ENCODE measurements at places on chromosomes 6 and 20.

GRCh38 chr6:111829581-111829980 lies 43.7 kb downstream of the FYN start:
- DNase-seq = no peak

DNA sequence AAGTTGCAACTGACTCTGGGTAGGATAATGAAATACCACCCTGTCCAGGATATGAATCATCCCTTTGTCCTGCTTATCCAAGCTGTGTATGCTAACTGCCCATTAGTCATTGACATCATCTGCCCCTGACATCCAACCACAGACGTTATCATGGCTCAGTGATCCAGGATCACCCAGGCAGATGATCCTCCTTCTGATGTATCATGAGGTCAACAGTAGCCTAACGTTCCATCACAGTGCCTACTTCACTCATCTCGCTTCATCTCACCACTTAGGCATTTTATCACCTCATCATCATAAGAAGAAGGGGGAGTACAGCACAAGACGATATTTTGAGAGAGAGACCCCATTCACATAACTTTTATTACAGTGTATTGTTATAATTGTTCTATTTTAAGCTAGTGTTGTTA lies 13.4 kb upstream of the BTN3A2 start:
- DNase-seq = no peak

GRCh38 chr6:136038531-136038930 lies 187.0 kb downstream of the PDE7B start:
- no peak for DNase-seq

DNA sequence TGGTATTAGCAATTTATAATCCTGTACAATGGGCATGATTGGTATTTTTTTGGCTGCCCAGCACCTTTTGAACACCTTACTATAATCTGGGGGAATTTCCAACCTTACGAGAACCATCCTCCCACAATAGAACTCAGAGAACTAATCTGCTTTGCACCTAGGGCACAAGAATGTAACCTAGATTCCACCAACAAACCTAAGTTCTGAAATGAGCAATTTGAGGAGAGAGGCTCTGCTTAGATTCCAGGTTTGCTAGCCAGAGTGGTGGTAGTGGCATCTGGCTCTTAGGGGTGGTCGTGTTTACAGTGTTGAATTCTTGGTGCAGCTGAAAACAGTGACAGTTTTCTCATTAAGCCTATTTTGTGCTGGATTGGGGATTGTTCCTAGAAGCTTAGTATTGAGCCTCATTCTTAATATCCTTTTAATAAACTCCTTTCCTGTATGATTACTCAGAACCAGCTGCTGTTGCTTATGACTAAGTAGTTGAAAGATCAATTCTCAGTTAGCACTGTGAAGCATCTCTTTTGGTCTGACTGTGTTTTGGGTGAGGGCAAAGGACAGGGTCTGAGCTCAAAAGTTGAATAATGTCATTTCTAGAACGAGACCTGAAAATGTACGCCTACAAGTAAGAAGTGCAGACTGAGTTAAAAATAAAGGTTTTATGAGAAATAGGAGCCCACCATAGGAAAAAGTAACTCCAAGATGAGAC lies 385.6 kb downstream of the CDKAL1 start:
- no peak for DNase-seq

- DNase-seq = no peak
Measured at GRCh38 chr6:169254456-169255316, 1.0 kb upstream of the THBS2 start.

DNA sequence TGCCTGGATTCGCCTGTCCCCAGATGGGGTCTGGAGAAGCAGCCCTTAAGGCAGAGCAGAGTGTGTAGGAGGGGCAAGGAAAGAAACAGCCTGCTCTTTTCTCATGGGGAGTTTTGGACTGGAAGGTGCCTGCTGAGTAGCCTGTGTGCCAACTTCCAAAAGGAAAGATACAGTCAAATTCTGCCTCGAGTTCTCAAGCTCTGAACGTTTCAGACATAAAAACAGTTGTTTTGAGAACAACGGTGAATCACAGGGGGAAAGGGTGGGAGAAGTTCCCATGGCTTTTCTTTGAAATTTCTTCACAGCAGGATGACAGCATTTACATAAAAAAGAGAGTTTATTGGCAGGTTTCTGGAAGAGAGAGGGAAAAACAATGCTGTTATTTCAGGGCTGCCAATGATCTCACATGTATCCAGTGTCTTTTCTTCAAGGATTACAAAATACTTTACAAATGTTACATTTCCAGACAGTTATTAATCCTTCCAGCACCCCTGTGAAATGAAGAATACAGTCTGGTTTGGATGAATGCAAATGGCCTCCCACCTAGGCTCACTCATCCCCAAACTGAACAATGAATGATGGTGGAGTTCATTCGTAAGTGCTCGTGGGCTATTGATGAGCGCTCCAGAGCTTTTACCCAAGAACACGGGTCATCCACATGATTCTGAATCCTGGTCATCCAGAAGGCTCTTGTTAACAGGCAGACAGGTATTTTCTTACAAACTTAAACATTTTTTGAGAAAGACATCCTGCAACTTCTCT lies 33.8 kb upstream of the ECI2 start:
- no peak for DNase-seq

DNA sequence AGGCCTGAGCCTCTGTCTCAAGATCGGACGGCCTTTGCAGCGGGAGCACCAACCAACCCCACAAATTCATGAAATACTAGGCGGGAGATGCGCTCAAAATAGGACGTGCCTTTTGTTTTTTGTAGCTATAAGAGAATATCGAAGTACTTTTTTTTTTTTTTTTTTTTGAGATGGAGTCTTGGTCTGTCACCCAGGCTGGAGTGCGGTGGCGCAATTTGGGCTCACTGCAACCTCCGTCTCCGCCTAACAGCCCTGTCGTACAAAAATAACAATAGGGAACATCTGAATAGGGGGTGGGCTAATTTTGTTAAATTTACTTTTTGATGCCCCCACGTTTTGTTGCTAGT lies 5.9 kb upstream of the TUBB2A start:
- DNase-seq = peak; percentile 72

GRCh38 chr6:20367743-20368485 lies 33.8 kb upstream of the E2F3 start:
- no peak for DNase-seq

DNA sequence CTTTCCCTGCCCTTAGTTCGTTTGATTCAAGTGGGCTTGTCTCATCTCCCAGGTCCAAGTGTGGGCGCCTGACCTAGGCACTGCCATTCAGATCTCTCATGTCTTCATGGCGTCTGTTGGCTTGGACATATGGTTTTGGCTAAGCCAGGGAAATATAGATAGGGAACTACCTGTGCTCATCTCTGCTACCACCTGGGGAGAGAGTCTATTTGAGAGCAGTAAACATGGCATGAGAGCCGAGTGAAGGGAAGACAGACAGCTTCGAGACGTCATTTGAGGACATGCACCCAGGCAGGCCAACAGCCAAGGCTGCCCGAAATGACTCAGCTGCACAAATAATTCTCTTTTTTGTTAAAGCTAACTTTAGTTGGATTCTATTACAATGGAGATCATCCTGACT lies 370.7 kb upstream of the AGPAT4 start:
- DNase-seq = no peak

GRCh38 chr6:164108869-164109769 lies 694.6 kb downstream of the QKI start:
- DNase-seq = peak; percentile 92

DNA sequence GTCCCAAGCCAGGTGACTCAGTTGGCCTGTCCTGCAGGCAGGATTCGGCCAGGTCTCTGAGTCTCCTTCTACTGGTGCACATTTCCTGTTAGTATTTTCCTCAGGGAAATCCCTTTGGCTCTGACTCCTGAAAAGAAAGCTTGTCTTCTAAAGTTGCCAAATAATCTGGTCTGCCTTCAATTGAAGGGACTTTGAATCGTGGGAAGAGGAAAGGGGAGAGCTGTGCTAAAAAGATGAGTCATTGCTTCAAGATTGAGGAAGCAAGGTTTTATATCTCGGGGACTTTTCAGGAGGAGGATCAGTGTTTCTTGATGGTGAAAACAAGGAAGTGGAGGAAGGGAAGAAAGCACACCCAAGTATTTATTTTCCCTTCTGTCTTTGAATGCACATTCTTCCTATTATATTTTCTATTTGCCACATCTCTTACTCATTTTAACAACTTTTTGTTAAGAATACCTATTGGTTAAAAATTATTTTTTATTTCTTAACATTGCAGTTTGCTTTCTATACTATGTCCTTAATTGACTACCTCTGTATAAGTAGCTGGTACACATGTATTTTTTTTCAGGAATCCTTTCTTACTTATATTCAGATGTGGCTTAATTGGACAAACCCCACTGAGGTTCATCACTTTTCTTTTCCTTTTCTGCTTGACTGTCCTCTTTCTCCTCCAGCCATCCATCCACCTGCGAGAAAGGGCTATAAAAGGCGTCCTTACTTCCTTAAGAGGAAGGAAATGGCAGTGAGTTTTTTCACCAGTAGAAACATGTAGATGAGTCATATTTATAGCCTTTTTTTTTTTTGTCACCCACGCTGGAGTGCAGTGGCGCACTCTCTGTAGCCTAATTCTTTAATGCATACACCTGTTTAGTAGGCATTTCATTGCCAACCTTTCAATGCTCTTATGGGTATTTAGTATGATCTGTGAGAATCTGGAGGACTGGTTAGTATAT lies 15.0 kb upstream of the IFNGR1 start:
- peak; percentile 56 for DNase-seq

- no peak for DNase-seq
Measured at GRCh38 chr6:15433511-15433861, 187.6 kb downstream of the JARID2 start.

- DNase-seq = no peak
Measured at GRCh38 chr6:80792151-80792550, 685.7 kb downstream of the BCKDHB start.

- DNase-seq = no peak
Measured at GRCh38 chr20:1702855-1703254, 45.3 kb upstream of the SIRPG start.

DNA sequence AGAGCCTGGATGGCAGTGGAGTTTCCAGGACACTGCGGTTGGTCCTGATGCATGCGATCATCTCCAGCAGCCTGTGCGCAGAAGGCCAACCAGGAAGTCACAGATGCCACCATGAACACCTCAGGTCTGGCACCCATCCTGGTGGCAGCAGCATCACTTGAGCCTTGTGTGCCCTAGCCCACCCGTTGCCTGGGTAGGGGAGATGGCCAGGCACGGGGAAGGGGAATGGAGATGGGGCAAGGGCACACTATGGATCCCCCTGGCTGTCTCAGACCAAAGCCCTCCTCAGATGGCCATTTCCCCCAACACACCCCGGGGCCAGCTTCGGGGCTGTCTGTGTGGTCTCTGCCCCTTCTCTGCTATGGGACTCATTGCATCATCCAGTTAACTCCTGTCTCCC lies 58.3 kb downstream of the GNAS-AS1 start:
- no peak for DNase-seq

DNA sequence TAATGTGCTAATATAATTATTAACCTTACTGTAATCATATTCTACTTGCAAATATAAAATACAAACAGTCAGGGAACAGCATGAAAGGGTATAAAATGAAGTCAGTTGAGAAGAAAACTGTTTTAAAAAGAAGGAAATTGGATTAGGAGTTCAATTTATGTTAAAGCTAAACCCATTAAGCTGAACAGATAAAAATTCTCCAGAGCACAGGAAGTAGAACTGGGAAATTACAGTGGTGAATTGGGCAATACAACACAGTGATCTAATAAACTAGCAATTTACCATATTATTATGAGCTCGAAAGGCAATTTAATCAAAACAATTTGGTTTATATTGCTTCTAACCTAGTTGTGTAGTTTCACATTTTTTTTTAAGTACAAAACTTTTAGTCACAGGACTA lies 407.4 kb upstream of the RGS17 start:
- DNase-seq = no peak

DNA sequence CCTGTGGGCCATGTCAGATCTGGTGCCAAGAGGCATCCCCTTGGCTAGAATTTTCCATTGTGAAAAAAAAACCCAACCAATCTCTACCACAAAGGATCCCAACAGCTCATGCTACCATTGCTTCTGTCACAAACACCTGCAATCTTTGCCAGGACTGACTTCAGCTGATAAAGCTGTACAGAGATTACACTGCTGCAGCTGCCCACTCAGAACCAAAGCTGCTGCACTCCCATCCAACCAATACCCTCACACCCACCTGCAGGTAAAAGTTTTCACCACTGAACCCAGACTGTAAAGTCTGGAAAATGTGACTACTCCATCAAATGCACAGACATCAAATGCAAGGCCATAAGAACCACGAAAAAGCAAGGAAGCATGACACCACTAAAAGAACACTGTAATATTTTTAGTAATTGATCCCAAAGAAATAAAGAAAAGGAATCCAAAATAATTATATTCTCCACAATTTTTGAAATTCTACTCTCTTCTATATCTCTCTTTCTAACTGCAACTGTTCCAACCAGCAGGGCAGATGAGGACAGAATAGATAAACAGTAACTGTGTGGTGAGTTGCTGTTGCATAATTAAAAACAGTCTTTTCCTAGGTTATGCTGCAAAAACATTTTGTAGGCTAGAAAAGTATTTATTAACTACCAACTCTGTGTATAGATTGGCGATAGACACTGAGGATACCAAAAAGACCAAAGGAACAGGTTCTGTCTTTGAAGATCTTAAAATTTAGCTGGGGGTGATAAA lies 128.0 kb upstream of the MCHR2 start:
- no peak for DNase-seq

- DNase-seq = peak; percentile 74
Measured at GRCh38 chr20:5766085-5766764, 16.0 kb downstream of the SHLD1 start.

- DNase-seq = peak; percentile 47
Measured at GRCh38 chr20:64055893-64056638, 6.6 kb upstream of the SOX18 start.

DNA sequence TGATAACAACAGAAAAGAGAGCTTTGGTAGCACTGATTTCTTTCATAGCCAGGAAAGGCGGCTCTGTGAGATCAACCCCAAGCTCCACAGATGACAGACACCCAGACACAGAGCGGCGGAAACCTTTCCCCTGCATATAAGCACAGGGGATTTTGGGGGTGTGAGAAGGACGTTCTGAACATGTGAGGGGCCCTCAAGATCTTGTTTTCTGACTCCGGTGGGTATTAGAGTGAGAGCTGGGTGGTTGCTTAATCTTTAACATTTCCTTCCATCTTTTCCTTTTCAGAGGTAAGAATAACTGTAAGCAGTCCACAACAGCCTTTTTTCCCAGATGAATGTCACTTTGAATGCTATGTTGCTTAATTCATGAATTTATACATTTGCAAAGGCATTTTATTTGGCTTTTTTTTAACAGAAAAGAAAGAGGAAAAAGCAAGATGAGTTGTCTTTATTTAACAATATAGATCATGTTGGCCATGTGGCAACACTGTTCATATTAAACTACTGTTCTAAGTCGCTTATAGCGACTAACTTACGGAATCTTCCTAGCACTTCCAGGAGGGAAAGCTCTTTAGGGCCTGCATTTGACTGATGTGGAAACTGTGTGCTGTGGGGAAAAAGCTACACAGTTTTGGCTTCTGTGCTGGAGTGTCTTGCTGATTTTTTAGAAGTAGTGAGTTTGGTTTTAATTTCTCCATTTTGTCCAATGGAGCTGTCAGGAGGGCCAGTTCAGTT lies 80.5 kb upstream of the NAA20 start:
- no peak for DNase-seq

- no peak for DNase-seq
Measured at GRCh38 chr6:155894758-155895157, 439.1 kb upstream of the NOX3 start.

Measured in psoas muscle (tissue), 8 donors.